ENCODE measurements at places on chromosomes 2 and 18. TPM values are rescaled to one million over a fixed set of nuclear protein-coding genes. Genes with fewer than 3 reads are reported as not detected.

RAMP1 gene
- 0.17 TPM for total RNA-seq

CRYBA2 gene
- total RNA-seq = not detected

CAPN14 gene
- 0.17 TPM for total RNA-seq

SAG gene
- not detected for total RNA-seq

UGT1A4 gene
- total RNA-seq = not detected

SLC35F5 gene
- total RNA-seq = 37.3 TPM

REG1B gene
- not detected for total RNA-seq

Data from H7 (cell line).